ENCODE measurements at places on chromosomes 2 and 18.

GRCh38 chr2:31202041-31202440 lies 15.3 kb downstream of the CAPN14 start:
- DNase-seq, result no peak

GRCh38 chr18:23618862-23619387 lies 32.6 kb upstream of the NPC1 start:
- no peak for DNase-seq

DNA sequence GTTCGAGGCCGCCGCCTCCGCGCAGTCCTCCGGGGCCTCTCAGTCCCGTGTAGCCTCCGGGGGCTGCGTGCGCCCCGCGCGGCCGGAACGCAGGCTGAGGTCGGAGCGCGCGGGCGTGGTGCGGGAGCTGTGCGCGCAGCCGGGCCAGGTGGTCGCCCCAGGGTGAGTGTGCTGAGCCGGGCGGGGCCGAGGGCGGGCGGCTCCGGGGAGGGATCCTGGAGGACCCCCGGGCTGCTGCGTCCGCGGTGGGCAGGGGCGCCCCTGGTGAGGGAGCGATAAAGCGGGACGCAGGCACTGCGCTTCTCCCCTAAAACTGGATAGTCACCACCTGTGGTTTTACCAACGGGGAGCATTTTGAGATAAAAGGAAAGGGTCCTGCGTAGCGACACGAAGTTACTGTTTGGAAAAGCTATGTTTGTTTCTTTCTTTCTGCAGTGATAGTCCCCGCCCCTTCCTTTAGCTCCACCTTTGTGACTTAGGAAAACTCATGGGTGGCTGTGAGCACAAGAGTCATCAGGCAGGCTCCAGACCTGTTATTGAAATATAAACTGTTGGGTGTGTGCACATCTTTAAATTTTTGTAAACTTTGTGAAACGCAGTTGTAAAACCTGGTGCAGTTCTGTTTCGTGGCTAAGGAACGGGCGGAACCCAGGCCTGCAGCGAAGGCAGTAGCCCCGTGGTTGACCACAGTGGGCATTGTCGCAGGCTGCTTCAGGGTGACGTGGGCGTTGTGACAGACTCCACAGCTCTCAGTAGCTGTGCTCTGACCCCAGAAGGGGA lies 687 bp downstream of the CTDP1 start:
- peak; percentile 59 for DNase-seq

DNA sequence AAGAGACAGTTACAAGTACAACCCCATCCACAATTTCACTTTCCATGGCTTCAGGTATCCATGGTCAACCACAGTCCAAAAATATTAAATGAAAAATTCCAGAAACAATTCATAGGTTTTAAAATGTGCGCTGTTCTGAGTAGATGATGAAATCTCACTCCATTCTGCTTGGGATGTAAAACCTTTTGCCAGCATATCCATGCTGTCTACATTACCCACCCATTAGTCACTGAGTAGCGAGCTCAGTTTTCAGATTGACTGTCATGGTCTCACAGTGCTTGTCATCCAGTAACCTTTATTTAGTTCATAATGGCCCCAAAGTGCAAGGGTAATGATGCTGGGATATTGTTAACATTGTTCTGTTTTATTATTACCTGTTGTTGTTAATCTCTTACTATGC lies 40.5 kb downstream of the SMAD4 start:
- peak; percentile 73 for DNase-seq

GRCh38 chr2:9388950-9389911 lies 34.1 kb downstream of the ITGB1BP1 start:
- DNase-seq, result no peak

- DNase-seq, result no peak
Observed at GRCh38 chr2:229088517-229088913, 182.6 kb downstream of the PID1 start.

GRCh38 chr2:216693414-216694080 lies 1.8 kb downstream of the IGFBP5 start:
- DNase-seq, result no peak

GRCh38 chr2:150051004-150051403 lies 436.5 kb downstream of the RND3 start:
- no peak for DNase-seq

All from astrocyte of the hippocampus (primary cell).